ENCODE measurements at places on chromosomes 3 and 15. TPM values are rescaled to one million over a fixed set of nuclear protein-coding genes. Genes with fewer than 3 reads are reported as not detected.

The SLC28A2 gene
- total RNA-seq = not detected

The TRIM71 gene
- not detected for total RNA-seq

The LDHAL6B gene
- not detected for total RNA-seq

The ST8SIA2 gene
- total RNA-seq = not detected

The TASOR gene
- 33.0 TPM for total RNA-seq

The FBXL22 gene
- 0.15 TPM for total RNA-seq
